ENCODE measurements at places on chromosomes 6 and 20.

GRCh38 chr6:158264180-158264579 is 48.1 kb upstream of the TULP4 start:
- no peak for ATAC-seq

DNA sequence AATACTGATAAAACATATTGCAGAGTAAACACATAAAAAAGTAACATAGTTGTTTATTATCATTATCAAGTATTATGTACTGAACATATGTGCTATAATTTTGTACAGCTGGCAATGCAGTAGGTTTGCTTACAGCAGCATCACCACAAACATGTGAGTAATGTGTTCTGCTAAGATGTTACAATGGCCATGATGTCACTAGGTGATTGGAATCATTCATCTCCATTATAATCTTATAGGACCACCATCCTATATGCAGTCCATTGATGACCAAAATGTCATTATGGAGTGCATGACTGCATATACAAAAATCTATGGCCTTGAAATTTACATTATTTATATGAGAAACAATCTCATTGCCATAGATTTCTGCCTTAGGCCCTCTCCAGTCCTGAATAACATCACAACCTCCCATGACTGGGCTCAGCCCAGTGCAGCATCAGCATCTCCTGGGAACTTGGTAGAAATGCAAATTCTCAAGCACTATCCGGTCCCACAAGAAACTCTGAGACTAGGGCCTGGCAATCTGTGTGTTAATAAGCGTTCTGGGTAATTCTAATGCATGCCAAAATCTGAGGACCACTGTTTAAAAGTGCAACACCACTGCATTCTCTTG is 352.0 kb upstream of the MARCKS start:
- no peak for ATAC-seq

GRCh38 chr20:61435184-61435822 is 183.2 kb downstream of the CDH4 start:
- ATAC-seq, result no peak

DNA sequence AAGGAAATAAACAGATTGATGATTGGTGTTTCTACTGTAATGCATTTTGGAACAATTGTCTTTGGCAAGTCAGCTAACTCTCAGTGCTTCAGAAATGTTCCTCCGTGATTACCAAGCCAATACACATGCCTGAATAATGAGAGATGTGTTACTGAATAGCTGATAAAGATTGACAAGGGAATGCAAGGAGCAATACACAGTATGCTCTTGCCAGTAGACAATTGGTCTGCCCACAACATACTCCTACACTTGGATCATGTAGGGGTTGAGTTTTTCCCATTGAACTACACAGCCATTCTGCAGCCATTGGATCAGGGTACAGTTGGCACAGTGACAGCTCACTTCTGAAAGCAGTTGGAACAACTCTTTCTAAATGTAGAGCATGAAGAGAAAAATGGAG is 5.6 kb upstream of the GJB7 start:
- no peak for ATAC-seq

GRCh38 chr6:2216794-2217383 is 28.5 kb downstream of the GMDS start:
- no peak for ATAC-seq

- ATAC-seq, result no peak
Measured at GRCh38 chr6:20771409-20771808, 237.2 kb downstream of the CDKAL1 start.
